MM.1S (cell line): ENCODE measurements at places on chromosomes 3 and 15.
A peak's percentile ranks its signal among the peaks of the same experiment; 100 is the strongest.

DNA sequence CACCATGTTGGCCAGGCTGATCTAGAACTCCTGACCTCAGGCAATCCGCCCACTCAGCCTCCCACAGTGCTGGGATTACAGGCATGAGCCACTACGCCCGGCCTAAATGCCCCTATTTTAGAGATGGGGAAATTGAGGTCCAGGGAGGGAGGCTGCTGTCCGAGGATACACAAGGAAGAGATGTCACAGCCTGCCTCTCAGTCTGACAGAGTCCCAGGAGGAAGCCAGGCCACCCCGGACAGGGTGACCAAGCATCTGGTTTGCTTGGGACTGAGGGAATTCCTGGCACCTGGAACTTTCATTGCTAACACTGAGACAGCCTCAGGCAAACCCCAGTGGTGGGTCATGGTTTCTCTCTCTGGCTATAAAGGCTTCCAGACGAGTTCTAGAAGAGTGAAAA, 30.6 kb upstream of the ADAMTS7 start:
- DNase-seq: no peak

- no peak for DNase-seq
These were observed 37.5 kb upstream of the MYZAP start for GRCh38 chr15:57554063-57554811.

DNA sequence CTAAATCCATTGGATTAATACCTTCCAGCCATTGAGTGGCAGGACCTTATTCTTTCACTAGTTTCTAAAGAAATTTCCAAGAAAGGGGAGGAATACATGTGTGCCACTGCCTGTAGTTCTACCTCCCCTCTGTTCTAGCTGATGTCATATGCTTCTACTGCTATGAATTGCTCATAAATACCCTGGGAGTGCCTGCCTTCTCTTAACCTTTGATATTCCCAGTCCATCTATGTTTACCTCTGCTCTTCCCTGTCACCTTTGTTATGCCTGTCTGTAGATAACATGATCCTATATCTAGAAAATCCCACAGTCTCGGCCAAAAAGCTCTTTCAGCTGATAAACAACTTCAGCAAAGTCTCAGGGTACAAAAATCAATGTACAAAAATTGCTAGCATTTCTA, 486.9 kb upstream of the ARRDC4 start:
- DNase-seq: no peak

DNA sequence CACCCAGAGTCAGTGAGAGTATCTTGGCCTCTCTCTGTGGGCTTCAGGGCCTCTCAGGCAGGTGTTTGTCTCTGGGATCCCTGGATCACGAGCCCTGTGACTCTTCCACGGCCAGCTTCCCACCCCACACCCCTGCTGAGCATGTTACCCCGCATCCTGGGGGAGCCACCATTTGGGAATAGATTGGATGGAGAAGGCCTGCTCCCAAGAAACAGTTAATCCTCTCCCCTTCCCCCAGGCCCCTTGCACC, 15.5 kb upstream of the SRP14 start:
- DNase-seq: peak; percentile 67

DNA sequence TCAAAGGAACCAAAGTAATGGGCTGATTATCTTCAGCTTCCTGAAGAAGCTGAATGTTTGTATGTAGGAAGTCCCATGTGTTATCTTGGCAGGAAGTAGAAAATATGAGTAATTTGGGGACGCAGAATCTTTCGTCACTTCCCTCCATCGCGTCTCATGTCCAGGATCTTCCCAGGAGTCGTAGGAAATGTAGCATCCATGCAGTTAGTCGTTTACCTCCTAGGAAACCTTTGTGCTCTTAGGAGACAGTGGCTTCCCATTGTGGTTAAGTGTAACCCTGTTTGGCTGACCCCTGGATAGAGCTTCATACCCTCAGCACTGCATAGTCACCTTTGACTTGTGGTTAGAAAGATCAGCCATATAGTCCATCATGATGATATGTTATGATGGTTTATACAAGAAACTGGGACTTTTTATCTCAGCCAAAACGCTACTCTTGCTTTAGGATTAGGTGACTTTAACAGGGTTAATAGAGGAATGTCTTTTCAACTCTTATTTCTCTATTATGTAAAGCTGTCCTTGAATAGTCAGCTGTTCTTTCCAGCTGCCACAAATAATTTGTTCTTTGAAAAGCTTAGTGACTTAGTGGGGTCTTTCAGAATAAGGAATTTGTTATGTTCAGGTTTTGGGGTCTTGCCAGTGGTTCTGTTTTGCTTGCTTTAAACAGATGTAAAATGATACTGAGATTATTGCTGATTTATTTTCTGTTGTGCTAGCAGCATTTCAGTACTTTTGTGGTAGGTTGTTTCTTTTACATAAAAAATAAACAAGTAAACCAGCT, 92.2 kb downstream of the KLHL25 start:
- no peak for DNase-seq

- DNase-seq: peak; percentile 77
These were observed 2.4 kb downstream of the HYKK start for GRCh38 chr15:78509726-78510312.

GRCh38 chr15:40072216-40072990, 33.4 kb upstream of the SRP14 start:
- no peak for DNase-seq

- no peak for DNase-seq
These were observed 56.7 kb downstream of the DRD3 start for GRCh38 chr3:114122027-114122709.

- DNase-seq: no peak
These were observed 714.4 kb upstream of the ARPP21 start for GRCh38 chr3:34924961-34925360.

DNA sequence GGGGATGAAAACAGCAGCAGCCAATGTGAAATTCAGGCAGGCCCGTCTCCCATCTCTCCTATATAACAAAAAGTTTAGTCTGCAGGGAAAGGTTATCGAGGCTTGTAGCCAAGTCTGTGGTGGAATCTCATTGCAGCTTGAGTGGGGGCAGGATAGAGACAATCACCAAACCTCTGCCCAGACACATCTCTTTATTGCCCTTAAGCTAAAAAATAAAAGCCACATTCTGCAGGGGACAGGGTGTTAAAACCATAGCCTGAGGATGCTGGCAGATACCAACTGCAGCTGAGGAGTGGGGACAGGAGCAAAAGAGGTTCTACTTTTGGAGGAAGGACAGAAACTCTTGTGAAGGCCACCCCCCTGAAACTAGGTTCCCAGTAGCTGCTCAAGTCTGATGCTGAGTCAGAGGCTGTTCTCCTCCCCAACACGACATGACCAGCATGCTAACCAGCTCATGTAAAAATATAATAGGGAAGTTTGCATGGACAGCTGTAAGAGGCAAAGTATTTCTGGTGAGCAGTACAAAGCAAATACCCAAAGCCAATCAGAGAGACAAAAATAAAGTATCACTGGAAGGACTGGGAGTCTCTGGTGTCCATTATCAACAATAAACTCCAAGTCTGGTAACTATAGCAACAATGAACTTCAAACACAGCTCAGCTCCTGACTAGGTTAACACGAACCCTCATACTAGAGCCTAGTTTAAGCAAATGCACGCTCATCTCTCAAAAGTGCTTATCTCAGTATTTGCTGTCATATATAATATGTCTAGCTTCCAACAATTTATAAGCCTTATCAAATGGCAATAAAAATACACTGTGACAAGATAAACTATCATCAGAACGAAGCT, 362.2 kb upstream of the SLCO3A1 start:
- DNase-seq: peak; percentile 63

- DNase-seq: peak; percentile 94
These were observed 29.7 kb downstream of the STARD9 start for GRCh38 chr15:42604894-42605744.

DNA sequence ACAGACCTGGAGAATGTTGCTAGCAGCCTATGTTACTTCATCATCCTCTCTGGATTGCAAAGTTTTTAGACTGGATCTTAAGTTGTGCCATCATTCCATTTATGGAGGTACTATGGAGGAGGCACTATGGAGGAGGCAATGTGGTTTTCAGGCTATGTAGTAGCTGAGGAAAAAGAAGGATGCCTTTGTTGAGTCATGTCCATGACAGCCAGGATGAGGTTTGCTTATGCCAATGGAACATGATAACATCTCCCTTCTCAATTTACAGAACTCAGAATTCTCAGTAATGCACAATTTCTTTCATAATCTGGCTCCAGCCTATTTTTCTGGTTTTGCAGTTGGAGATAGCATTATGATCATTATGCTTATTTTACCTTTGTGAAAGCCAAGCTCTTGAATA, 65.9 kb upstream of the TMEM108 start:
- no peak for DNase-seq

DNA sequence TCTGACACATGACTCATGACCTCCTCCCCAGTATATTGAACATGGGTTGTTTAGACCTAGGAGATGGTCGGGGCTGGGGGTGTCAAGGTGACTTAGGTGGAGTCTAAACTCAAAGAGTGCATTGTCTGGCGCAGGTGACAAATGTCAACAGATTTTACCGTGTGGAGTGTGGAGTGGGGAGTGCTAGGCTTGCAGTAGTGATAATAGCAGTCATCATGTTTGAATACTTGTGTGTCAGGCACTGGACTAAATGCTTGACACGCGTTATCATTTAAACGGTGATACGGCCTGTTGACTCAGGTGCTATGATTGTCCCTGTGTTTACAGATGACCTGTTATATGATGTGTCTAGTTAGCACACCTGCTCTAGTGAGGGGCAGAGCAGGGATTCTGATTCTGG, 30.8 kb downstream of the MUC20 start:
- DNase-seq: no peak

DNA sequence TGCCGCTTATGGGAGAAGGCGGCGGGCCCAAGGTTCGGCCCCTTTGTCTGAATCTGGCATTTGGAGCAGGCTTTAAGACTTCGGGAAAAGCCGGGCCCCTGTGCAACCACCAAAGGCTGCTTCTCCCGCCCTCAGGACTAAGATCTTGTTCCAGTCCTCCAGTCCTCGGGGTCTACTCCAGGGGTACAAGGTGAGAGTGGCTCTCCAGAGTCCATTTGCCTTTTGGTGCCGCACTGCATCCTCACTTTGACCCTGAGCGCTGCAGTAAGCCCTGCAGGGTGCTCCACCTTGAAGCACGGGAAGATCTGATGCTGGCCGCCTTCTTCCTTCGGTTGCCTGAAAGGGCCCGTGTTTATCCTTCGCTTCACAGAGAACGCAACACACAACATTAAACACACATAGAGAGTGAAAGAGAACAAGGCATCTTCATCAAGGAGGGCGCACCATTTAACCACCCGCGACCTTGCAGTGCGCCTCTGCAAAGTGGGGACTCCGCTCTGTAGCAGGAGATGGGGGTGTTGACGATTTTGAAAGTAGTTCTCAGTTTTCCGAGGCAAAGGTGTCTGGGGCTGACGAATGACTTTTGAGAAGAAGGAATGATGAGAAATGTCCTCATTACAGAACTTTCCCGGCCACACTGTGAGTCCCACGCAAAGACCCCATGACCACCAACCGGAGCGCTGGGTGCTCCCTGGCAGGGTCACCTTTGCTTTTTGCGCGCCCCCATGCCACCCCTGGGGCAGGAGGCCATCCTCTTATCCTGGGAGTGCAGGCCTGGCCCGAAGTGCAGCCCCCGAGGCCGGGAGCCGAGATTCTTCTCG, 1.0 kb downstream of the PIGZ start:
- DNase-seq: no peak

DNA sequence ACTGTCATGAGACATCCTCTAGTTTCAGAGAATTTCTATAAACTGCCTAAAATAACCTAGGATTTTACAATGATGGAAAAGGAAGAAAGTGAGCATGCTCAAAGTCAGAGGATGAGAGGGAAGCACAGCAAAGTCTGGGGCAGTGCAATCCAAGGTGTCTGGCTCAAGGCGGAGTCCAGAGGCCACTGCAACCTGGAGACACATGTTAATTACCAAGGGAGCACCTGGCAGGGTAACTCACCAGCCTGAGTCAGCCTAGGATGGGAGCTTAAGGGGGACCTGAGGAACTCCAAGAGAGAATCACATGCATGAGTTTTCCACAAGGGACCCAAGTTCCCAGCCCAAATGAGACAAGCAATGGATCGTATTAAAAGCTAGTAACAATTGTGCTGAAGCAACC, 49.8 kb downstream of the PLD1 start:
- DNase-seq: no peak

DNA sequence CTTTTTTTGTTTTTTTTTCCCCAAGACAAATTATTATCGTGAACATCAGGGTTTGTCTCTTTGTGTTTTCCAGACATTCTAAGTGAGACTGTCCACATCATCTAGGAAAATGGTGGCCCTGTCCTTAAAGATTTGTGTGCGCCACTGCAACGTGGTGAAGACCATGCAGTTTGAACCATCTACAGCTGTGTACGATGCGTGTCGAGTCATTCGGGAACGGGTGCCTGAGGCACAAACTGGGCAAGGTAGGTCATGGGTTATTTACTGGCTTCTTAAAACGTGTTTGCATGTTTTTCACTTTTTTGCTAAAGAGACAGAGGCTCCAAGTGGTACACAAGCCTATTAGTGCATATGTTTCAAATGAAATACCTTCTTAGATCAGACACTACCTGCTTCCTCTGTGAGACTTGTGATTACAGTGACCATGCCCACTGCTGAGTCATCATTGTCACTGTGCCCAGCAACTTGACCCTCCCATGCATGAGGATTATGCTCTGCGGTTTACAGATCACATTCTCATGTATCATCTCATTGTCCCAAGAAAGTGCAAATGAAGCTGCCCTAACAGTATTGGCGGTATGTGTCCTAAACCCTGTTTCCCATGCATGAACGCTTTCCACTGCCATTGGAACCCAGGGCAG, 395.2 kb upstream of the TPM1 start:
- DNase-seq: peak; percentile 15

DNA sequence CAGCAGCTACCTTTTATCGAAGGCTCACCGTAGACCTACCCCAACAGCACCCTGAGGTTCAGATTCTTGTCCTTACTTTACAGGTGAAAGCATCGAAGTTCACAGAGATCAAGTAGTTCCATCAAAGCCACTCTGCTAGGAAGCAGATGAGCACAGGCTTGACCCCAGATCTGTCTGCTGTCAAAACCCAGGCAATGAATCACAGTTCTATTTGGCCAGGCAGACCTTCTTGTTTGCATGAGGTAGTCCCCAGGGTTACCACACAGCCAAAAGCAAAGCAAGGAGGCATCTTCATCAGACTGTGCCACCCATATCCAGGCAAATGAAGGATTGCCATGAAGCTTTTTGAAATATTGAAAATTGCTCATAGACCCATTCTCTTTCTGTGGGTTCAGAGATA, 33.0 kb downstream of the HES1 start:
- no peak for DNase-seq

- DNase-seq: no peak
These were observed 779.0 kb downstream of the SQOR start for GRCh38 chr15:46413799-46414198.

- DNase-seq: no peak
These were observed 45.5 kb downstream of the NBEAL2 start for GRCh38 chr3:47024932-47025331.

- no peak for DNase-seq
These were observed at the start of gene SLC35G2 for GRCh38 chr3:136818769-136819391. SLC35G2 (plus strand) TSS chr3:136819126; CDS start chr3:136854461, 35,335 bp downstream.
